ENCODE measurements at places on chromosomes 12 and 14. TPM values are rescaled to one million over a fixed set of nuclear protein-coding genes. Genes with fewer than 3 reads are reported as not detected.

Gene ATN1
- total RNA-seq = 12.2 TPM

Gene TMPRSS12
- total RNA-seq = not detected

Gene LYZ
- total RNA-seq = not detected

Gene LALBA
- not detected for total RNA-seq

Gene RNU7-1
- not detected for total RNA-seq

Gene YEATS4
- total RNA-seq = 18.2 TPM

Gene MSI1
- 0.67 TPM for total RNA-seq

Gene PLA2G1B
- total RNA-seq = not detected

Gene GPRC5A
- 8.1 TPM for total RNA-seq

Gene A2M
- 228 TPM for total RNA-seq

Gene METTL25
- 5.7 TPM for total RNA-seq

Gene EID3
- total RNA-seq = 6.3 TPM

Gene LYSET
- 22.6 TPM for total RNA-seq

Gene KRT74
- not detected for total RNA-seq

Gene PMCH
- not detected for total RNA-seq

Gene GPD1
- total RNA-seq = 1.2 TPM

Gene MSRB3
- 40.1 TPM for total RNA-seq

Gene JAG2
- 124 TPM for total RNA-seq

Gene TGFB3
- total RNA-seq = 2.0 TPM

Gene KLRB1
- total RNA-seq = not detected

Gene TAS2R42
- total RNA-seq = not detected

Gene BRF1
- 37.0 TPM for total RNA-seq

Gene LTBR
- total RNA-seq = 149 TPM

Gene MYF5
- total RNA-seq = not detected

Gene HOXC11
- total RNA-seq = 1.5 TPM

Gene CIROP
- total RNA-seq = not detected

Gene IGFBP6
- 47.7 TPM for total RNA-seq

Gene DNAJC22
- 0.17 TPM for total RNA-seq

Gene RHOJ
- total RNA-seq = 10.5 TPM

Gene NRIP2
- total RNA-seq = not detected

Gene C1S
- 2.1 TPM for total RNA-seq

Gene DIO2
- total RNA-seq = not detected

Gene PPP2R5C
- 85.0 TPM for total RNA-seq

Gene TSPAN8
- total RNA-seq = not detected

Gene AQP2
- not detected for total RNA-seq

Gene GPR137C
- total RNA-seq = 0.64 TPM

Gene SYT1
- 20.6 TPM for total RNA-seq

Gene RIMBP2
- not detected for total RNA-seq

Gene SLC15A5
- not detected for total RNA-seq

Gene MUCL1
- not detected for total RNA-seq

Gene SETD3
- 51.3 TPM for total RNA-seq

Gene SELPLG
- 0.50 TPM for total RNA-seq

Gene LHX5
- total RNA-seq = 0.49 TPM

Gene TC2N
- 32.0 TPM for total RNA-seq

Gene KERA
- total RNA-seq = not detected

Gene ESRRB
- total RNA-seq = not detected

Gene KRT83
- not detected for total RNA-seq

Gene PTGDR
- not detected for total RNA-seq

Gene TAS2R8
- 0.50 TPM for total RNA-seq

Gene TSPAN19
- total RNA-seq = 0.67 TPM

Gene FAM234B
- 9.5 TPM for total RNA-seq

Gene GUCY2C
- total RNA-seq = not detected

Gene ANO2
- 0.35 TPM for total RNA-seq

Gene HCAR3
- 0.33 TPM for total RNA-seq

Gene CFAP251
- total RNA-seq = 18.7 TPM

Gene ITGB7
- 1.8 TPM for total RNA-seq

Gene HOXC9
- total RNA-seq = 3.2 TPM

Gene TESPA1
- not detected for total RNA-seq

Gene NKX2-1
- not detected for total RNA-seq

Gene LRP10
- total RNA-seq = 134 TPM
